ENCODE measurements at places on chromosomes 3 and 15. TPM values are rescaled to one million over a fixed set of nuclear protein-coding genes. Genes with fewer than 3 reads are reported as not detected.

FBXW12 gene
- polyA plus RNA-seq, result not detected

TP53BP1 gene
- 114 TPM for polyA plus RNA-seq

PLA2G4E gene
- polyA plus RNA-seq, result not detected

SLC15A2 gene
- polyA plus RNA-seq, result 1.6 TPM

HEG1 gene
- 0.48 TPM for polyA plus RNA-seq

MKRN2OS gene
- 0.36 TPM for polyA plus RNA-seq

DUOXA2 gene
- polyA plus RNA-seq, result not detected

DHFR2 gene
- polyA plus RNA-seq, result 5.6 TPM

TGFBR2 gene
- 0.22 TPM for polyA plus RNA-seq

FETUB gene
- polyA plus RNA-seq, result not detected

EFCAB12 gene
- polyA plus RNA-seq, result 0.32 TPM

SLC25A38 gene
- 41.4 TPM for polyA plus RNA-seq

UROC1 gene
- polyA plus RNA-seq, result not detected

P2RY13 gene
- not detected for polyA plus RNA-seq

GOLGA6D gene
- not detected for polyA plus RNA-seq

POPDC2 gene
- polyA plus RNA-seq, result 3.4 TPM

FRMD4B gene
- polyA plus RNA-seq, result 6.2 TPM

HYAL3 gene
- 8.8 TPM for polyA plus RNA-seq

RAB11A gene
- 620 TPM for polyA plus RNA-seq

LCTL gene
- polyA plus RNA-seq, result not detected

ISLR gene
- not detected for polyA plus RNA-seq

DNAH12 gene
- polyA plus RNA-seq, result 1.8 TPM

TM4SF18 gene
- 0.42 TPM for polyA plus RNA-seq

ZNF385D gene
- polyA plus RNA-seq, result 3.4 TPM

BUB1B gene
- polyA plus RNA-seq, result 50.0 TPM

ITIH3 gene
- polyA plus RNA-seq, result not detected

SEMA3G gene
- polyA plus RNA-seq, result not detected

ISY1 gene
- polyA plus RNA-seq, result 23.3 TPM

GOLGA8J gene
- polyA plus RNA-seq, result not detected

FOXB1 gene
- not detected for polyA plus RNA-seq

NME9 gene
- 17.4 TPM for polyA plus RNA-seq

RTP4 gene
- not detected for polyA plus RNA-seq

STRC gene
- polyA plus RNA-seq, result 2.5 TPM

FNDC3B gene
- polyA plus RNA-seq, result 4.2 TPM

MYO5C gene
- 0.44 TPM for polyA plus RNA-seq

HRG gene
- polyA plus RNA-seq, result not detected

GP5 gene
- 0.16 TPM for polyA plus RNA-seq

TARS3 gene
- 22.1 TPM for polyA plus RNA-seq

CRELD1 gene
- 48.9 TPM for polyA plus RNA-seq

FEZF2 gene
- polyA plus RNA-seq, result not detected

C3orf20 gene
- polyA plus RNA-seq, result not detected

SCG3 gene
- polyA plus RNA-seq, result 61.3 TPM

SMCO1 gene
- not detected for polyA plus RNA-seq

RNU6-1 gene
- polyA plus RNA-seq, result not detected

ARPP21 gene
- 12.8 TPM for polyA plus RNA-seq

ILDR1 gene
- not detected for polyA plus RNA-seq

ATP13A5 gene
- not detected for polyA plus RNA-seq

ZNF106 gene
- polyA plus RNA-seq, result 24.0 TPM

KCNH8 gene
- 31.7 TPM for polyA plus RNA-seq

GALNT15 gene
- polyA plus RNA-seq, result 1.5 TPM

MEGF11 gene
- polyA plus RNA-seq, result 0.18 TPM

IL1RAP gene
- 24.6 TPM for polyA plus RNA-seq
